CD4-positive, alpha-beta T cell treated with Interleukin-4 for 4 hours (primary cell): ENCODE measurements at places on chromosomes 2 and 18.

DNA sequence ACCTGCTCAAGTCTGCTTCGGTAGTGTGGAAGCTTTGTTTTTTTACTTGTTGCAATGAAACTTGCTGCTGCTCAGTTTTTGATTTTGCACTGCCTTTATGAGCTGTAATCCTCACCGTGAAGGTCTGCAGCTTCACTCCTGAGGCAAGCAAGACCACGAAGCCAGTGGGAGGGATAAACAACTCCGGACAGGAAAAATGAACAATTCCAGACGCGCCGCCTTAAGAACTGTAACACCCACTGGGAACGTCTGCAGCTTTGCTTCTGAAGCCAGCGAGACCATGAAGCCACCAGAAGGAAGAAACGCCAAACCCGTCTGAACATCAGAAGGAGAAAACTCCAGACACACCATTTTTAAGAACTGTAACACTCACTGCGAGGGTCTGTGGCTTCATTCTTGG lies 245.7 kb upstream of the REG3G start:
- no peak for DNase-seq

DNA sequence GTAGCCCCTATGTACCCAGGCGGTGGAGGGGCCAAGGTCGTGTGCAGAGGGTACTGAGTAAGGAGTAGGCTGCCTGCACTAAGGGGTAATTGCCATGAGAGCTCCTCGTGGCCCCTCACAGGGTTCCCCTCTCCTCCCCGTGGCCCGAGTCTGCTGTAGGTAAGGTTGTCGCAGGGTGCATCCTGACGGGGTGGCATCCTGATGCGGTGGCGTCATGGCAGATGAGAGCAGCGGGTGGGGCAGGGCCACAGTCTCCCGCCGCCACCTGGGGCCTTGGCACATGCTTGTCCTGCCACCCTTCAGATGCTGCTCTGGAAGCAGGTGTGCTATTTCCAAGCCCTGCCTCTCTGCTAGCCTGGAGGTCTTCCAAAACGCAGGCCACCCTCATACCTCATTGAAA lies 89.7 kb downstream of the EIPR1 start:
- no peak for DNase-seq

DNA sequence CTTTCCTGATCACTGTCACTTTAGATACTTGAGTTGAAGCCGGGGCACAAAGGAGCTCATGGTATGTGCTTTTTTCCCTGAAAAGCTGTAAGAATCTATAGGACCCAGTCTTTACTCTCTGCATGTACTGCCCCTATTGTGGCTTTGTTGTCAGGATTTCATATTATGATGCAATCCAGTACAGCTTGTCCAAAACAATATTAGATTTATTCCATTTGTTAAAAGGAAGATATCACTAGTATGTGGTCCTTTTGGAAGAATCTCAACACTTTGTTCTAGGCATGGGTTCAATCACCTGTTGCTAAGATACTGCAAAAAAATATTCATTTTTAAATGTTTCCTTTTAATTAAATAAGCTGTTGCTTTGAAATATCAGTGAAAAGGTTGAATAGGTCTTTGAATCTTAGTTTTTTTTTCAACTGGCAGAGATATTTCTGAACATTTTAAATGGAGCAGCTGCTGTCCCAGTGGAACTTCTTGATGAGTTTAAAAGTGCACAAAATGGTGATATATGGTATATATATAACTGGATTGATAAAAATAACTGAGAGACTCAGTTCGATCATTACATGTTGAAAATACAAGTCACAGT lies 256.6 kb upstream of the NT5C1B start:
- DNase-seq, result no peak

- no peak for DNase-seq
Measured at GRCh38 chr2:10350761-10351160, 48.1 kb downstream of the HPCAL1 start.

GRCh38 chr2:68662466-68662865 lies 19.1 kb downstream of the PROKR1 start:
- no peak for DNase-seq

GRCh38 chr2:71941726-71942525 lies 205.7 kb downstream of the CYP26B1 start:
- no peak for DNase-seq

DNA sequence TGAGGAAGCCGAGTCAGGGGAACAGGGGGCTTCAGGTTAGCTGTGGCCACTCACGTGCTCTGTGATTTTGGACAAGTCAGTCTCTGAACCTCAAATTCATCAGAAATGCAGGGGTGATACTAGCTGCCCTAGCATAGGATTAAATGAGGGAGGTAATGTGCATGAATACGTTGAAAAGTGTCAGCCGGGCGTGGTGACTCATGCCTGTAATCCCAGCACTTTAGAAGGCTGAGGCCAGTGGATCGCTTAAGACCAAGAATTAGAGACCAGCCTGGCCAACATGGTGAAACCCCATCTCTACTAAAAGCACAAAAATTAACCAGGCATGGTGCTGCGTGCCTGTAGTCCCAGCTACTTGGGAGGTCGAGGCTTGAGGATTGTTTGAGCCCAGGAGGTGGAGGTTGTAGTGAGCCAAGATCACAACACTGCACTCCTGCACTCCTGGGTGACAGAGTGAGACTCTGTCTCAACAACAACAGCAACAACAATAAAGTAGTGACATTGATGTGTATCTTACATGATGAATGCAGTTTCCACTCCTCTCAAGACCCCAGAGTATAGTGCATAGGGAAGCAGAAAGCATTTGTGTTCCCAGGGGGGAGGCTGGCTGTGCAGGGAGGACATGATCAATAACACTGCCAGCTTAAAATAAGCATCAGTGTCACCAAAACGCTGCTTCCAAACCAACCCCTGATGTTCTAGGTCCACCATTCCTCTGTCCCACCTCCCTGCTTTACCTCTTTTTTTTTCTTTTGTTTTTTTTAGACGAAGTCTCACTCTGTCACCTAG lies 68.8 kb downstream of the HNRNPLL start:
- no peak for DNase-seq

DNA sequence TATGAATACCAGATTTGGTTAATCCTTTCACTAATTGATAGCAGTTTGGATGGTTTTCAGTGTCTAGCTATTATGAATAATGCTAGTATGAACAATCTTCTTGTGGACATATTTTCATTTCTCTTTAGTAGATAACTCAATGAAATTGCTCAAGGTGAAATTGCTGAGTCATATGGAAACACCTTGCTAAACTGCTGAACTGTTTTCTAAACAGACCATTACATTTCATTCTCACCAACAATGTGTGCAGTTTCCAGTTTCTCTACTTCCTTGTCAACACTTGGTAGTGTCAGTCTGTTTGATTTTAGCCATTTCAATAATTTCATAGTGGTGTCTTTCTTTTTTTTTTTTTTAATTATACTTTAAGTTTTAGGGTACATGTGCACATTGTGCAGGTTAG lies 250.0 kb downstream of the HRH4 start:
- no peak for DNase-seq

GRCh38 chr18:57404345-57404744 lies 30.8 kb upstream of the ONECUT2 start:
- no peak for DNase-seq

DNA sequence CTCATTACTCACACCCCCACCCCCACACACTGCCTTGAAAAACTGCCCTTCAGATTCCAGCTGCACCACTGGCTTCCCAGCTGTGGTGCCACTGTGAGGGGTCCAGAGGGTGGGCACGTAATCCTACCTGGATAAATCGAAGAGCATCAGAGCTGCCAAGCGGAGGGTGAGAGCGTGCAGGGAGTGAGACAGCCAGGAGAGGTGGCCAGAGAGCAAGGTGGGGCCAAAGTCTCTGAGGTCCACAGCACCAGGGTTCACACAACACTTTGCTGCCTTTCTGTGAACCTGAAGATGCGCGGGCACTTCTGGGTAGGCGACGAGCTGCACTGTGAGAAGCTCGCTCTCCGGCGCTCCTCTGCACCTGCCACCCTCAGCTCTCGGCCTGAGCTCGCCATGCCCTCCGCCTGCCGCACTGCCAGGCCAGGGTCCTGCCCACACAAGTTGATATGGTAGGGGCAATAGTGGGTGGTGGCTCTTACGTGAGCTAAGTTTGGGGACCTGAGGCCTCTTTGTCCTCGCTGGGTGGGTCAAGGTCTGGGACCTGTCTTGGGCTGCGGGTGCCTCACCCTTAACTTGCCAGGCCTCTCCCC lies 83.9 kb downstream of the MARCO start:
- DNase-seq, result no peak

- DNase-seq, result no peak
Measured at GRCh38 chr2:28209864-28210263, 182.8 kb upstream of the FOSL2 start.

GRCh38 chr2:44354761-44355160 lies 6.5 kb downstream of the PREPL start:
- DNase-seq, result no peak

DNA sequence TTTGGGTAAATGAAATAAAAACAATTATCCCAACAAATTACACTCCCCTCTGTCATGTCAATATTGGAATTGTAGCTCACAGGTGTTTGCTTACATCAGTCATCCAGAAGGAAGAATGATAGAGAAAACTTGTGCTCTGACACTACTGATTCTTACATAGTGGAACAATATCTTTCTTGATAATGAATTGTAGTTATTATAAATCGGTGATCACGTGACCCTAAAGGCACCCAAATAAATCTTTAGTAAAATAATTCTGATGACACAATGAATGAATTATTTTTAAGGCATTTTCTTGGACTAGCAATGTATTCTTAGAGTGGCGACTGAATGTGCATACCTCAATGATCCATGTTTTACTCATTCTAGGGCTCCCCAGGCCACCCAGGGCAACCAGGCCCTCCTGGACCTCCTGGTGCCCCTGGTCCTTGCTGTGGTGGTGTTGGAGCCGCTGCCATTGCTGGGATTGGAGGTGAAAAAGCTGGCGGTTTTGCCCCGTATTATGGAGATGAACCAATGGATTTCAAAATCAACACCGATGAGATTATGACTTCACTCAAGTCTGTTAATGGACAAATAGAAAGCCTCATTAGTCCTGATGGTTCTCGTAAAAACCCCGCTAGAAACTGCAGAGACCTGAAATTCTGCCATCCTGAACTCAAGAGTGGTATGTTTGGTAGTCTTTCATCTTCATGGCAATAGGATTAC lies 34.5 kb downstream of the COL3A1 start:
- no peak for DNase-seq

- no peak for DNase-seq
Measured at GRCh38 chr2:199216253-199216652, 241.5 kb downstream of the SATB2 start.

- DNase-seq, result no peak
Measured at GRCh38 chr2:156356014-156356754, 23.7 kb upstream of the NR4A2 start.

DNA sequence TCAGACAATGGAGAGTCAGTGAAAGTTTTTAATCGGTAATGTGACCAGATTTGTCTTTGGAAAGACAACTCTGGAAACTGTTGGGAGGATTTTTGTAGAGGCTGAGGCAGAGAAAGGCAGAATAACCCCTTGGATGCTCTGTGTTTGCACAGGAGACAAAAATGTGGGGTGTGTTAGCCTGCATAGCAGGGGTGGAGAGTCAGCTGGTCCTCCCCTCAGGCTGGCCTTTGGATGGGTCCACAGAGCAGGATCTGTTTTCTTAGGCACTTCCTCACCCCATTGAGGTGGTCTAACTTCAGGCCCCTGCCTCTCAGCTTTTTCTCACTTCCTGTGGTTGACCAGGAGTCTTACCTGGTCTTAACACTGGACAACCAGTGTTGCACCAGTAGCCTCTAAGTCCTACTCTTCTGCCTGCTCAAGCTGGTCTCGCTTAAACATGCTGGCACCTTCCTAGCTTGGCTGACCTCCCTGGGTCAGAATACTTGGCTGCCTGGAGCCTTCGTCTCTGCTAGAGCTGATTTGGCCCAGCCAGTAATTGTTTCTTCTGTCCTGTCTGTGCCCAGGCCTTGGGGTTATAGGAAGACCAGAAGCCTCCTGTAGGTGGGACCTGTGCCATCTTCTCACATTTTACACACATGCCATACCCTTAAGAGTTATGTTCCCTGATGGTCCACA lies 259.8 kb upstream of the RASGRP3 start:
- no peak for DNase-seq

DNA sequence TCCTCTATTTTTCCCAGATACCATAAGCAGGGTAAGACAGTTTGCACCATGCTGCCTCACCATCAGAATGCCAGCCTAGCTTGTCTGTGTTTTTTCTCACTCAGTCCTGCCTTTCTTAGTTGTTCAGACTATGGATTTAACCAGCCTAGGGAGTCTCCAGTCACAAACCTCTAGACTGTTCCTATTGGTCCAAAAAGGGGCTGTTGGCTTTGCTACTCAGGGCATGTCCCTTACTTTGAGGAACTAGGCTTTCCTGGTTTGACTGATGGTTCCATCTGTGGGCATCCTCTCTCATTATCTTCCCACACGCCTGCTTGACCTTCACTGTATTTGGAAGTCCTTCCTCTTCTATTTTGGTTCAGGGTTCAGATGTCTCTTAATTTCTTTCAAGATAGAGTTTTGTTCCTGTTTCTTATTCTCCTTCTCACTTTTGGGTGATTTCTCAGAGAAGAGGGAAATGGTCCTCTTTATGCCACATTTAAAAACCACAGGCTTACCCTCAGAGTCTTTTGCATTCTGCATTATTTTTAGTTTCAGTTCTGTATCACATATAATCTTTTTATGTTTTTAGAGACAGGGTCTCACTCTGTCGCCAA lies 31.3 kb upstream of the TMEM131 start:
- peak; percentile 6 for DNase-seq

GRCh38 chr2:39379643-39380524 lies 57.2 kb downstream of the MAP4K3 start:
- DNase-seq, result peak; percentile 21

DNA sequence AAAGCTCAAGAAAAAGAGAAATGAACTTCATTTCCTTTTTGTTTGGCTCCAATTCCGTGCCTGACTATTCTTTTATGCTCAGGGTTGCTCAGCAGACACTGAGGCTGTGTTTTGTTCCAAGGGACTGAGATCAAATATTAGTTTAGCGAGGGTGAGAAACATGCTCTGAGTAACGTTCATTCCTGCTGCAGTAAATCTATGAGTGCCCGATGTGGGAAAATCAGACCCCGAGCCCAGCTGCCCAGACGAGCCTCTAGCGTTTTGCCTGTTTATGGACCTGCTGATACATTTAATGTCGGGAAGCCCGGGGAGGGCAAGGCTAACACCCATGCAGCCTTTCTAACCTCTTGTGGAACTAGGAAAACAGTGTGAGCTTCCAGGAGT lies 119.2 kb downstream of the VAPA start:
- DNase-seq, result no peak

DNA sequence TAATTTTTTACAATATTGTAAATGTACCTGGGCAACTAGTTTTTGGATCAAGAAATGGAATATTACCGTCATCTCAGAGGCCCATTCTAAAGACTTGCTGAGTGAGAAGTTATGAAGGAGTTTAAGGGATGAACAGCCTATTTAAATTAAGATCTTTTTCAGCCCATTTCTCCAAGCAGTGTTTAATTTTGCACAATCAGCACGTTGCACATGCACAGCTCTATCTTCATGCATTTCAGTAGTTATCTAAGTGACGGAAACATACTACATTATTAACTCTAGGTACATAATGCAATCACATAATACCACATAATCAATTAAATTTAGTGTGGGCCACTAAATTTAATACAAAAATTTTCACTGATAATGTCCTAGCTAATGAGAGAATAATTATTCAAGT lies 582.1 kb upstream of the DSEL start:
- no peak for DNase-seq
